GM10248 (cell line): ENCODE measurements at places on chromosomes 2 and 18.

- DNase-seq, result no peak
Measured at GRCh38 chr2:77538031-77538430, 15.9 kb upstream of the LRRTM4 start.

- DNase-seq, result no peak
Measured at GRCh38 chr2:149666809-149667320, 79.3 kb upstream of the MMADHC start.

- no peak for DNase-seq
Measured at GRCh38 chr18:9561759-9562158, 52.6 kb downstream of the PPP4R1 start.

- no peak for DNase-seq
Measured at GRCh38 chr2:226865273-226865672, 29.4 kb downstream of the RHBDD1 start.

- DNase-seq, result no peak
Measured at GRCh38 chr18:8831112-8831511, 125.8 kb downstream of the MTCL1 start.

GRCh38 chr2:139031722-139032121 is 251.5 kb upstream of the NXPH2 start:
- DNase-seq, result peak; percentile 8

GRCh38 chr2:75077909-75078308 is 119.5 kb downstream of the POLE4 start:
- DNase-seq, result no peak

DNA sequence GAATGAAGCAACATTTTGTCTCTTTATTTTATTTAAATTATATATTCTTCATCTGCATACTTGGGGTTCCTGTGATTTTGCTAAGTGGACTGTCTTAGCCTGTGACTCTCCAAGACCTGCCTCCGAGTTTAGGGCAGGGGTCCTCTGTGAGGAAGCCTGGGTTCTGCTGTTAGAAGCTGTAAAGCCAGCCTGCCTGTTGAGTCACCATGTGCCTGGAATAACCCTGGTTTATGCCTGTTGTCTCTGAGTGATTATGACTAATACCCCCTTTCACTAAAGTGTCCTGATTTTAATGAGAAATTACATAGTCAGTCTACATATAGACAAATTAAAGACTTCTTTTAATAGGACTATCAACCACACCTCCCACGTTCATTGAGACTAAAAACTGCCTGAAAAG is 369.1 kb downstream of the ZNF521 start:
- no peak for DNase-seq

DNA sequence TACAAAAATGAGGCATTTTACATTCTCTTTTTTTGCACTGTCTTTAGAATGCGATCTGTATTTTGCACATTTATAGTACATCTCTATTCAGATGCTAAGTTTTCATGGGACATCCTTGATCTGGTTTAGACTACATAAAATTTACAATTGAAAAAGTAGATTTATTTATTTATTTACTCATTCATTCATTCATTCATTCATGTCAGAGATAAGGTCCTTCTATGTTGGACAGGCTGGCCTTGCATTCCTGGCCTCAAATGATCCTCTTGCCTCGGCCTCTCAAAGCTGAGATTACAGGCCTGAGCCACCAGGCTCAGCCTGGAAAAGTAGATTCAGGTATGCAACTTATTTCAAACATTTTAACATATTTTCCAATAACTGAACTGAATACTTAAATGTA is 16.0 kb upstream of the DCTN1 start:
- DNase-seq, result no peak

GRCh38 chr2:216057688-216058193 is 23.9 kb downstream of the PECR start:
- peak; percentile 78 for DNase-seq

GRCh38 chr2:20584399-20585358 is 66.2 kb downstream of the HS1BP3 start:
- no peak for DNase-seq

- DNase-seq, result no peak
Measured at GRCh38 chr2:162368494-162368893, 24.6 kb downstream of the GCA start.

DNA sequence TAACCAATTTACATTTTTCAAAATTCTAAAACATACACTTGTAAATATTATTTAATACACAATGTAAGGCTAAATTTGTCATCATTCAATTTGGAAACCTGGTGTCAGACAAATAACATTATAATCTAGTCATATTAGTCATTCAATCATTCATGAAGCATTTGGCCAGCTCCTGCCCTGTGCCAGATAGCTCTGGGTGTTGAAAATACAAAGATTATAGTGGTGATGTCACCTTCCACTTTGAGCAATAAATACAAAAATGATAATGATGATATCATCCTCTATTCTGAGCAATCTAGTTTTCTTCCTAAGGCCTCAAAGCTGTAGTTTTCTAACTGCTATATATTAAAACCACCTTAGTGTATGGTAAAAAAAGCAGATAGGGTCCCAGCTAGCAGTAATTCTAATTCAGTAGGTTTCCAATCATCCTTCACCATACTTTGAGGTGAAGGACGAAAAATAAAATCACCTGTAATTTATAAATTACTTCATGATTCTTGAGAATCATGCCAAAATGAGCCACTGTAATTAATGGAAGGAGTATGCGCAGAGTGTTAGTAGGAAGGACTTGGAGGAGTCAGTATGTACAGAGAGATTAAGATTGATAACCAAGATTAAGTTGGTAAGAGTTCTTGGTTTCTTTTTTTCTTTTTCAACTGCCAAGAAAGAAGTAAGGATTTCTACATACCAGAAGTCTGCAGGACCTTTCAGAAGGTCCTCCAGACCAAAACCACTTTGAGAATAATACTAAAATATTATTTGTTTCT is 23.2 kb downstream of the MEMO1 start:
- DNase-seq, result no peak

GRCh38 chr2:60297296-60298005 is 256.0 kb downstream of the BCL11A start:
- no peak for DNase-seq

DNA sequence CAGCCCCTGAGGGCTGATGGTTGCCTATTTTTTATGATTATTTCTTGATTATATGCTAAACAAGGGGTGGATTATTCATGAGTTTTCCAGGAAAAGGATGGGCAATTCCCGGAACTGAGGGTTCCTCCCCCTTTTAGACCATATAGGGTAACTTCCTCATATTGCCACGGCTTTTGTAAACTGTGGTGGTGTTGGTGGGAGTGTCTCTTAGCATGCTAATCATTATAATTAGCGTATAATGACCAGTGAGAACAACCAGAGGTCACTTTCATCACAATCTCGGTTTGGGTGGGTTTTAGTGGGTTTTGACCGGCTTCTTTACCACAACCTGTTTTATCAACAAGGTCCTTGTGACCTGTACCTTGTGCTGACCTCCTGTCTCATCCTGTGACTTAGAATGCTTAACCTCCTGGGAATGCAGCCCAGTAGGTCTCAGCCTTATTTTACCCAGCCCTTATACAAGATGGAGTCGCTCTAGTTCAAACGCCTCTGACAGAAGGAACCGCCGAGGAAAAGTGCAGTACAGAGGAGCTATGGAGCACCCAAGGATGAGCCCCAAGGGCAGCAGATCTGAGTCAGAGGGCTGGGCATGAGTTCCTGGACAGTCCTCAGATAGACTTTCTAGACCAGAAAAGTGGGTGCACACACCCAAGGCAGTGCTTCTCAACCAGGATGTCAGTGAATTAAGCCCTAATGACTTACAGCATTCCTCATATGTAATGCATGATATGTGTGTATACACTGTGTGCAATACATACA is 37.1 kb upstream of the ASAP2 start:
- no peak for DNase-seq

DNA sequence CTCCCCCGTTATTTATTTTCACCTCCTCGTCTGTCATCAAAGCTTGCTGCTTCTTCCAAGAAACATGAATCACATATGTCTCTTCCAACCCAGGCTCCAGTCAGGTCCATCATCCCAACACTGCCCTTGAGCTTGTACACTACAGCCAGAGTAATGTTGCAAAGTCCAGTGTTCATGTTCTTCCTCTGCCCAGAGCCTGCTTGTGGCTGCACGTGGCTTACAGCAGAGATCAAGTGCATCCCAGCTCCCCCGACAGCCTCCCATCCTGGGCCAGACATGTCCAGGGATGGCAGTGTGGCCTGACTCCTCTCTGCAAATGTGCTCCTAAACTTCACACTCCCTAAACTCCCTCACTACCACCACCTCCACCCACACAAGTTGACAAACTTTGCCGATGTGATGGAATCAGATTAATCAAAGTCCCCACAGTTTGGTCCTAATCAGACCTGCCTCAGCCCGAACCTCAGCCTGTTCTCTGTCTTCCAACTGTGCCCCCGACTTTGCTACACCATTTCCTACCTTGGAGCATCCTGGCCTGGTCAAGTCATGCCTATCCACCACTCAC is 54.2 kb upstream of the MAPRE3 start:
- no peak for DNase-seq

- peak; percentile 20 for DNase-seq
Measured at GRCh38 chr2:207071820-207072219, 93.9 kb downstream of the KLF7 start.

- DNase-seq, result no peak
Measured at GRCh38 chr2:67548317-67549201, 151.4 kb downstream of the ETAA1 start.

DNA sequence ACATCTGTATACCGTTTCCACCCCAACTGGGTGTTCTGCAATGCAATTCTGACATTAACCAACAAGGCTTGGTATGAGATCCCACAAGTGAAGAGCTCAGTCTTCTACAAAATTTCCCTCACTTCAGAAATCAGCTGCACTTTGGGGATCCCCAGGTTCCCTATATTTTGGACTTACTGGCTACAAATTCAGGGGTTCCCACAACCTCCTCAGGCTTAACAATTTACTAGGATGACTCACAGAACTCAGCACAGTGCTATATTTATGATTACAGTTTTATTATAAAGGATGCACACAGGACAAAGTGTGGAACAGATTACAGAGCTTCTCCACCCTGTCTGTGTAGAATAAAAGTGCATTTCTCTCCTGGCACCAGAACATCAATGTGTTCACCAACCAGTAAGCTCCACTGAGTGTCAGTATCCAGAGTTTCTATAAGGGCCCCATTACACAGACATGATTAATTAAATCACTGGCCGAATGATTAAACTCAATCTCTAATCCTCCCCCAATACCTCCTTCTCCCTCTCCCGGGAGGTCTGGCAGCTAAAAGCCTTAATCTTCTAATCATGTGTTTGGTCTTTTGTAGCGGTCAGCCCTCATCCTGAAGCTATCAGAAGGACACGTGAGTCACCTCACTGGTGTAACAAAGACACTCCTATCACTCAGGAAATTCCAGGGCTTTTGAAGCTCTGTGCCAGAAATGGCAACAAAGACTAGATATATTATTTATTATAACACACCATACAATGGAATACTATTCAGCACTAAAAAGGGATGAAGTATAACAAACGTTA is 84.6 kb downstream of the SLC66A3 start:
- no peak for DNase-seq

GRCh38 chr2:190486037-190486623 is 48.4 kb downstream of the NEMP2 start:
- DNase-seq, result no peak

DNA sequence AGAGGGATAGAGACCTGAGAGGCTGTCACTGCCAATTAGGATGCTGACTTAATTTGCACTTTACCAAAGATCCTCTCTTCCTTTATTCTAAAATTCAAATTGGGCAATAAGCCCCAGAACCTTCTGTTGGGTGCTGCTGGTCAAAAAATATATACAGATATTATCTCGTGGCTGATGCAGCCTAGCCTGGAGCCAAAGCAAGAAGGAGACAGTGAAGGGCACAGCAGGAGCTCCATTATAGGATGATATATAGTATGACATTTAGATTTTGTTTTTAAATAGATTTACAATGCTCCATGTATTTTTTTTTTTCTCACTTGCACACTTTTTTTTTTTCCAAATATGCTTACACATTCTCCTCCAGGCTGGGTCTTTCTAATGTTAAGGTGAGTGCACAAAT is 579.3 kb downstream of the PIK3C3 start:
- no peak for DNase-seq

GRCh38 chr2:110682872-110683271 is 5.0 kb upstream of the BUB1 start:
- no peak for DNase-seq

- DNase-seq, result no peak
Measured at GRCh38 chr18:77013811-77014521, 118.6 kb downstream of the MBP start.

GRCh38 chr2:10252224-10252623 is 50.5 kb upstream of the HPCAL1 start:
- DNase-seq, result no peak

GRCh38 chr2:161048317-161048716 is 111.9 kb upstream of the TANK start:
- no peak for DNase-seq

DNA sequence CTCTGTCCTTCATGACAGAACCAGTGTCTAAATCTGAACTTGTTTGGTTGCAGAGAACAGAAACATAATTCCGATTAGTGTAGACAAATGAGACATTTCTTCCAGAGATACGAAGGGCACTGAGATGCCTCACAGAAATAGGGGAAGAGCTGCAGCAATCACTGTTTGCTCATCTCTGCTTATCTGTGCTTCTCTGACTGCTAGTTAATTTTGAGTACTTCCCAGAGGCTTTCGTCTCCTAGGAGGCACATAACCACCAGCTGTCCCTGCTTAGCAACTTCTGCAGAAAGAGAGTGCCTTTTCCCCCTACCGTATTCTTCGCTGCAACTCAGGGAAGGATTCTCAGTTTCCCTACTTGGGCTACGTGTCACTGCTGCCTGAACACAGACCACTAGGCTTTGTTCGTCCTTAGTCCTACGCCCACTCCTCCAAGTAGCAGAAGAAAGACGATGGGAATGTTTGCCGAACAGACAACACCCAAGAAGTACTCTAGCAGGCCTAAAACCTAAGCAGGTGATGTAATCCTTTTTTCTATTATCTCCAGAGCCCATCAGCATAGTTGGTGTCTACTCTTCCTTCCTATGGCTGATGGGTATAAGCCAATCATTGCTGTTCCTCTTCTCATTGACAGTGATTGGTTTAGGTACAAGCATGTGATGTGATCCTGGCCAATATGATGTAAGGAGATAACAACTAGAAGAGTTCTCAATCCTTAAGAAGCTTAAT is 63.6 kb downstream of the TNP1 start:
- DNase-seq, result no peak

- DNase-seq, result no peak
Measured at GRCh38 chr18:5982332-5982731, 87.0 kb upstream of the TMEM200C start.

DNA sequence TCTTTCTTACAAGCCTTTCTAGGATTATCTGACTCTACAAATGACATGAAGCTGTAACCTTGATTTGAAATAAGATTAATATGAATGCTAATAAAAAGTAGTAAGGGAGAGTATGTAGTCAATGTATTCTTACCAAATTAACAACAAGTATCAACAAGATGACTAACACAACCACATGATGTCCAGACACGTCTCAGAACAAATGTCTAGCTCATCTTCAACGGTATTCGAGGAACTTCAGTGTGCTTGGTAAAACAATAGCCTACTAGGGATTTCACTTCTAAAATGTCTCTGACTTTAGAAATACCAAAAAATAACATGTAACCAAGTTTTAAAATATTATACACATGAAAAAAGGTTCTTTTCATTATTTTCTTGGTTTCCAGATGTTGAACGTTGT is 3.4 kb downstream of the HDLBP start:
- DNase-seq, result no peak
